ENCODE measurements at places on chromosomes 11 and 22. TPM values are rescaled to one million over a fixed set of nuclear protein-coding genes. Genes with fewer than 3 reads are reported as not detected.
A peak's percentile ranks its signal among the peaks of the same experiment; 100 is the strongest.

DNA sequence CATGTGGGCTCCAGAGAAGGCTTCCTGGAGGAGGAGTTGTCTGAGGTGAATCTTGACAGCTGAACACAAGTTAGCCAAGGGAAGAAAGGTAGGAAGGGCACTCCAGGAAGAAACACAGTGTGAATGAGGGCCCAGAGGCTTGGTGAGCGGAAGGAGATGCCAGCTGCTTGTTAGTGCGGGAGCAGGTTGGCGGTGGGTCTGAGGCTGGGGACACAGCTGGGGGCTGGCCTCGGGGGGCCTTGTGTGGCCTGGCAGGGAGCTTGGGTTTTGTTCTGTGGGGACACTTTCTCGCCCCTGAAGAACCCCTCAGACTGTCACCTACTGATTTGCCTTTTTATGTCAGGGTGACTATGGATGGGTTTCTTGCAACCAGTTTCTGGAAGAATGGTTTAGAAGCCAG, 160.0 kb downstream of the ST3GAL4 start:
- no peak overlapping the region for H3K27ac ChIP-seq
- DNase-seq = no peak
- peaks cover 12% of the 10 kb centered on the region for H3K27me3 ChIP-seq

GRCh38 chr11:72245263-72245816, 1.4 kb upstream of the PHOX2A start:
- H3K27ac ChIP-seq = no peak overlapping the region
- H3K4me1 ChIP-seq = peaks cover 15% of the 10 kb centered on the region
- DNase-seq = no peak
- H3K27me3 ChIP-seq = peaks cover 88% of the 10 kb centered on the region

- H3K27ac ChIP-seq = no peak overlapping the region
- no peak for DNase-seq
- no peak overlapping the region for H3K4me3 ChIP-seq
- H3K4me1 ChIP-seq = no peaks in the 10 kb centered on the region
Measured at GRCh38 chr22:48445113-48445827, 1382.4 kb downstream of the BRD1 start.

- DNase-seq = no peak
- peaks cover 76% of the 10 kb centered on the region for H3K4me1 ChIP-seq
- no peak overlapping the region for H3K4me3 ChIP-seq
- H3K27ac ChIP-seq = peak overlapping the region; percentile 92
- no peaks in the 10 kb centered on the region for H3K27me3 ChIP-seq
- H3K36me3 ChIP-seq = no peaks in the 10 kb centered on the region
Measured at GRCh38 chr11:120226242-120226641, 13.7 kb upstream of the POU2F3 start.

GRCh38 chr22:37303821-37304274, 21.5 kb downstream of the CYTH4 start:
- DNase-seq = no peak
- no peak overlapping the region for H3K27ac ChIP-seq
- no peaks in the 10 kb centered on the region for H3K4me1 ChIP-seq
- H3K36me3 ChIP-seq = no peaks in the 10 kb centered on the region
- H3K27me3 ChIP-seq = no peaks in the 10 kb centered on the region
- H3K4me3 ChIP-seq = no peak overlapping the region

DNA sequence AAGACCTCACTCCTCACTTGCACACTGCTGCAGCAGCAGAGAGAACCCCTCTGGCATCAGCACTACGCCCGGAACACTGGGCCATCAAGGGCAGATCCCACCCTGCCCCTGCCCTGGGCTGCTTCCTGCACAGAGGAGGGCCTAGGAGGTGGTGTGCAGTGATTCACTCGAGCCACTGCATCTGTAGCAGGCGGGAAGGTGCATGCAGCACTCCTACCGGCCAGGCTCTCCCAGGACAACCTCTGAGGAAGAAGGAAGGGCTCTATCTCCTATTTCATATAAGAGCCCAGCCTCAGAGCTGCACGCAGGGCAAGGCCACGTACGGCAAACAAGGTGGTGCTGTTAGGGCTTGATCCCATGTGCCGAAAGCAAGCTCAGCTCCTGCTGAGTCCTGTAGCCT, 14.2 kb downstream of the RANGAP1 start:
- no peaks in the 10 kb centered on the region for H3K36me3 ChIP-seq
- no peaks in the 10 kb centered on the region for H3K27me3 ChIP-seq
- no peak for DNase-seq

GRCh38 chr11:46291441-46292150, 14.1 kb downstream of the CREB3L1 start:
- H3K36me3 ChIP-seq = no peaks in the 10 kb centered on the region
- H3K27ac ChIP-seq = peak overlapping the region; percentile 53

GRCh38 chr11:76734456-76735420, 48.4 kb upstream of the TSKU start:
- H3K4me3 ChIP-seq = no peak overlapping the region
- no peaks in the 10 kb centered on the region for H3K4me1 ChIP-seq
- no peak for DNase-seq

- peaks cover 14% of the 10 kb centered on the region for H3K4me1 ChIP-seq
- H3K36me3 ChIP-seq = no peaks in the 10 kb centered on the region
- peaks cover 10% of the 10 kb centered on the region for H3K27me3 ChIP-seq
Measured at GRCh38 chr11:119585043-119585781, 143.8 kb downstream of the NECTIN1 start.

DNA sequence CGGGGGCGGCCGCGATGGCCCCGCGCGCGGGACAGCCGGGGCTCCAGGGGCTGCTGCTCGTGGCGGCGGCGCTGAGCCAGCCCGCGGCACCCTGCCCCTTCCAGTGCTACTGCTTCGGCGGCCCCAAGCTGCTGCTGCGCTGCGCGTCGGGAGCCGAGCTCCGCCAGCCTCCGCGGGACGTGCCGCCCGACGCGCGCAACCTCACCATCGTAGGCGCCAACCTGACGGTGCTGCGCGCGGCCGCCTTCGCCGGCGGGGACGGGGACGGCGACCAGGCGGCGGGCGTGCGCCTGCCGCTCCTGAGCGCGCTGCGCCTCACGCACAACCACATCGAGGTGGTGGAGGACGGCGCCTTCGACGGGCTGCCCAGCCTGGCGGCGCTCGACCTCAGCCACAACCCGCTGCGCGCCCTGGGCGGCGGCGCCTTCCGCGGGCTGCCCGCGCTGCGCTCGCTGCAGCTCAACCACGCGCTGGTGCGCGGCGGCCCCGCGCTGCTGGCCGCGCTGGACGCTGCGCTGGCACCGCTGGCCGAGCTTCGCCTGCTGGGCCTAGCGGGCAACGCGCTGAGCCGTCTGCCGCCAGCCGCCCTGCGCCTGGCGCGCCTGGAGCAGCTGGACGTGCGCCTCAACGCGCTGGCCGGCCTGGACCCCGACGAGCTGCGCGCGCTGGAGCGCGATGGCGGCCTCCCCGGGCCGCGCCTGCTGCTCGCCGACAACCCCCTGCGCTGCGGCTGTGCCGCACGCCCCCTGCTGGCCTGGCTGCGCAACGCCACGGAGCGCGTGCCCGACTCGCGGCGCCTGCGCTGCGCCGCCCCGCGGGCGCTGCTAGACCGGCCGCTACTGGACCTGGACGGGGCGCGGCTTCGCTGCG, 697 bp downstream of the TPBGL start:
- peaks cover 34% of the 10 kb centered on the region for H3K27me3 ChIP-seq
- peak; percentile 72 for DNase-seq
- peaks cover 23% of the 10 kb centered on the region for H3K4me1 ChIP-seq
- no peak overlapping the region for H3K27ac ChIP-seq
- no peaks in the 10 kb centered on the region for H3K36me3 ChIP-seq
- H3K4me3 ChIP-seq = peak overlapping the region; percentile 35

DNA sequence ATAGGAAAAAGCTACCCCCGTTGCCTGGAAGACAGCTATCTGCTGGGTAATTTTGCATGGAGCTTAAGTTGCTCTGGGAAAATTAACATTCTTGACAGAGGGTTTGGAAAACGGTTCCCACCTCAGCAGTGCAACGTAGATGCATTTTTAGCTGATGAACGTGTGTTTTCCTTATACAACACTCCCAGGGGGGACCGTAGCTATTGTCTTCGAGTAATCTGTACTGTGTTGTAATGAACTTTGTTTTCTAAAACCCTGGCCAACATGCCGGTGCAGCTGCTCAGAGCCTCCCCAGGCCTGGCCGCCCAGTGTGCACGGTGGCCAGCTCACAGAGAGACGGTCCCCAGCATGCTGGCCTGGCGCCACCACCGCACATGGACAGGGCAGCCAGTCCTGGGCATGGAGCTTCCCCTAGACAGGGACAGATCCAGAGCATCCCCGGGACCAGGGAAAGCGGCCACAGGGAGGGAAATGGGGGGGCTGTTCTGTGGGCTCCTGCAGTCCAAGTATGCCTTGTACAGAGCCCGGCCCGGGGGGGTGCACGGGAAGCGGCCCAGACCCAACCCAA, 2.2 kb downstream of the TNNT3 start:
- peak; percentile 40 for DNase-seq
- no peak overlapping the region for H3K4me3 ChIP-seq
- H3K27me3 ChIP-seq = no peaks in the 10 kb centered on the region
- no peak overlapping the region for H3K27ac ChIP-seq
- H3K36me3 ChIP-seq = no peaks in the 10 kb centered on the region
- H3K4me1 ChIP-seq = no peaks in the 10 kb centered on the region

- H3K27ac ChIP-seq = no peak overlapping the region
- H3K4me1 ChIP-seq = peaks cover 11% of the 10 kb centered on the region
Measured at GRCh38 chr11:61787928-61788491, 4.4 kb downstream of the TMEM258 start.

GRCh38 chr11:9607511-9607899, 34.0 kb downstream of the WEE1 start:
- H3K4me3 ChIP-seq = no peak overlapping the region
- no peaks in the 10 kb centered on the region for H3K36me3 ChIP-seq
- no peak overlapping the region for H3K27ac ChIP-seq
- no peaks in the 10 kb centered on the region for H3K27me3 ChIP-seq

DNA sequence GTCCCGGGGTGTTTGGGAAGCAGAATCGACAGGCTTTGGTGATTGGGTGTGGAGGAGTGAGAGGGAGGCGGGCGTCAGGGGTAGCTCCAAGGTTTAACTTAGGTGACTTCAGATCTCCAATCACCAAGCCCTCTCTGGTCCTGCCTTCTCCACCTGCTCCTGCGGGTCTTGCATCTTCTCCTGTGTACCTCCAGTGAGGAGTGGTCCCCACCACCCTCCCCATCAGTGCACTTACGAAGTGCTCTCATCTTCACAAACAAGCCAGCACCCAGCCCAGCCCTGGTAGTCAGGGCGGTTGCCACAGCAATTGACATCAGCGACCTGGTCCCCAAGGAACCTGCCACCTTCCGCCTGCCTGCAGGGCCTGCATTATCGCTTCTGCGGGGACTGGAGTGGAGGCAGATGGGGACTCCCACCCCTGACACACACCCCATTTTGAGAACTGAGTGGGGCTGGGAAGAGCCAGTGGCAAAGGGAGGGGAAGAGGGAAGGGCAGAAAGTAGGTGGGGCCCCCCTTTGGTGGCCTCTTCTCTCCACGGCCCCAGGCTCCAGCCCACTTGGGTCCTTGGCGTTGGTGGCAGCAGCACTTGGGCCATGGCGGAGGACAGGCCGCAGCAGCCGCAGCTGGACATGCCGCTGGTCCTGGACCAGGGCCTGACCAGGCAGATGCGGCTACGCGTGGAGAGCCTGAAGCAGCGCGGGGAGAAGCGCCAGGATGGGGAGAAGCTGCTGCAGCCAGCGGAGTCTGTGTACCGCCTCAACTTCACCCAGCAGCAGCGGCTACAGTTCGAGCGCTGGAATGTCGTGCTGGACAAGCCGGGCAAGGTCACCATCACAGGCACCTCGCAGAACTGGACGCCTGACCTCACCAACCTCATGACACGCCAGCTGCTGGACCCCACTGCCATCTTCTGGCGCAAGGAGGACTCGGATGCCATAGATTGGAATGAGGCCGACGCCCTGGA, at the start of gene OMP:
Gene OMP (plus strand): TSS at position 595 of the 965 bp plus-strand sequence. CDS start 0 bp downstream, at position 595.
- H3K4me1 ChIP-seq = peaks cover 5% of the 10 kb centered on the region
- H3K36me3 ChIP-seq = no peaks in the 10 kb centered on the region
- no peaks in the 10 kb centered on the region for H3K27me3 ChIP-seq
- H3K4me3 ChIP-seq = no peak within 1 kb of the TSS

GRCh38 chr11:119359365-119360214, 13.1 kb upstream of the MFRP start:
- H3K36me3 ChIP-seq = no peaks in the 10 kb centered on the region
- H3K4me1 ChIP-seq = peaks cover 53% of the 10 kb centered on the region
- no peaks in the 10 kb centered on the region for H3K27me3 ChIP-seq
- H3K27ac ChIP-seq = no peak overlapping the region

DNA sequence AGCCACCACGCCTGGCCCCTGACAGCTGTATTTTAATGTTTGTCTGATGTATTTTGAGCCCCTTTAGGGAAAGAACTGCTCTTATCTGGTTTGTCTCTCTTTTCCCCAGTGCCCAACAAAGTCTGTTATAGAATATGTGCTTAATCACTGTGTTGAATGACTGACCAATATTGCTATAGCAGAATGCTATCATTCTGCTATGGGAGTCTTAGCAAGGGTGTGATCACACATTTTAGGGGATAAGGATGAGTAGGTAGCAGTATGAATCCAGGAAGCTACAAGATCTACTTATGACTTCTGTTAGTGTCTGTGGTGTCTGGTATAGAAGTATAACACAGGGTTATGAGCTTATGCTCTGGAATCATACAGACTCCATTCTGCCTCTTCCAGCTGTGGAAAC, 117.5 kb upstream of the RRM1 start:
- no peaks in the 10 kb centered on the region for H3K4me1 ChIP-seq
- H3K27ac ChIP-seq = no peak overlapping the region
- DNase-seq = no peak
- H3K36me3 ChIP-seq = no peaks in the 10 kb centered on the region
- H3K27me3 ChIP-seq = no peaks in the 10 kb centered on the region
- no peak overlapping the region for H3K4me3 ChIP-seq

DNA sequence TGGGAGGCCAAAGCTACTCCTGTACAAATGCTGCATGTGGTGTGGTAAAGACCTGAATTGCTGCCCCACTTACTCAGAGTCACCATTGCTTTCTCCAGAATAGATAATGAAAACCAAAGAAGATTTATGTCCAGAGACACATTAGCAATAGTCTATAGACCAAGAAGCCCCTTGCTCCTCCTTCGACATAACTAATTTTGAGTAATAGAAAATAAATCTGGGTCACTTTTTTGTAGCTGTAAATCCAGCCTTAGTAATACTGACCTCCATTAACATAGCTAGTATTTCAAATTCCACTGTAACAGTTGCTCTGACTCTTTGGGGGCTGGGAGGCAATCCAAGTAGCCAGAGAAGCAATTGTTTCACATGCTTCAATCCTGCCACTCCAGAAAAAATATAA, 145.9 kb downstream of the MAML2 start:
- H3K4me3 ChIP-seq = no peak overlapping the region
- DNase-seq = no peak
- H3K4me1 ChIP-seq = no peaks in the 10 kb centered on the region
- H3K36me3 ChIP-seq = no peaks in the 10 kb centered on the region
- no peaks in the 10 kb centered on the region for H3K27me3 ChIP-seq

- DNase-seq = no peak
- no peaks in the 10 kb centered on the region for H3K4me1 ChIP-seq
- no peaks in the 10 kb centered on the region for H3K27me3 ChIP-seq
- no peak overlapping the region for H3K4me3 ChIP-seq
- H3K36me3 ChIP-seq = no peaks in the 10 kb centered on the region
Measured at GRCh38 chr11:56906683-56907148, 82.0 kb upstream of the OR5AK2 start.

- DNase-seq = no peak
- no peaks in the 10 kb centered on the region for H3K27me3 ChIP-seq
- no peaks in the 10 kb centered on the region for H3K36me3 ChIP-seq
- no peaks in the 10 kb centered on the region for H3K4me1 ChIP-seq
- H3K27ac ChIP-seq = no peak overlapping the region
- H3K4me3 ChIP-seq = no peak overlapping the region
Measured at GRCh38 chr11:122242731-122243130, 126.7 kb upstream of the BLID start.

SPTBN2 gene
- total RNA-seq = 12.6 TPM

P2RY6 gene
- not detected for total RNA-seq

PGM2L1 gene
- total RNA-seq = 3.3 TPM

CDK2AP2 gene
- 75.4 TPM for total RNA-seq

SF3B2 gene
- 149 TPM for total RNA-seq

GPHA2 gene
- total RNA-seq = not detected

TRIM48 gene
- not detected for total RNA-seq

DTX4 gene
- 32.4 TPM for total RNA-seq

EXPH5 gene
- total RNA-seq = 5.4 TPM

CALCA gene
- total RNA-seq = not detected
